ENCODE measurements at places on chromosomes 4 and X. TPM values are rescaled to one million over a fixed set of nuclear protein-coding genes. Genes with fewer than 3 reads are reported as not detected.
A peak's percentile ranks its signal among the peaks of the same experiment; 100 is the strongest.

- DNase-seq: no peak
- H3K27ac ChIP-seq: peak overlapping the region; percentile 88
- H3K36me3 ChIP-seq: no peaks in the 10 kb centered on the region
- no peaks in the 10 kb centered on the region for H3K27me3 ChIP-seq
Measured at GRCh38 chrX:17738737-17739535, 1.6 kb downstream of the SCML1 start.

DNA sequence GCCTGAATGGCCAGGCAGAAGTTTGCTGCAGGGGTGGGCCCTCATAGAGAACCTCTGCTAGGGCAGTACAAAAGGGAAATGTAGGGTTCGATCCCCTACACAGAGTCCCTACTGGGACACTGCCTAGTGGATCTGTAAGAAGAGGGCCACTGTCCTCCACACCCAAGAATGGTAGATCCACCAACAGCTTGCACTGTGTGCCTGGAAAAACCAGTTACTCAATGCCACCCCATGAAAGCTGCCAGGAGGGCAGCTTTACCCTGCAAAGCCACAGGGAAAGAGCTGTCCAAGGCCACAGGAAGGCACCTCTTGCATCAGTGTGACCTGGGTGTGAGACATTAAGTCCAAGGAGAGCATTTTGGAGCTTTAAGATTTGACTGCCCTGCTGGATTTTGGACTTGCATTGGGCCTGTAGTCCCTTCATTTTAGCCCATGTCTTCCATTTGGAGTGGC is 781.6 kb downstream of the TRAM1L1 start:
- H3K4me1 ChIP-seq: no peaks in the 10 kb centered on the region
- no peaks in the 10 kb centered on the region for H3K27me3 ChIP-seq
- H3K27ac ChIP-seq: no peak overlapping the region
- no peaks in the 10 kb centered on the region for H3K36me3 ChIP-seq
- DNase-seq: no peak

WDR17 gene
- 0.38 TPM for total RNA-seq

DNA sequence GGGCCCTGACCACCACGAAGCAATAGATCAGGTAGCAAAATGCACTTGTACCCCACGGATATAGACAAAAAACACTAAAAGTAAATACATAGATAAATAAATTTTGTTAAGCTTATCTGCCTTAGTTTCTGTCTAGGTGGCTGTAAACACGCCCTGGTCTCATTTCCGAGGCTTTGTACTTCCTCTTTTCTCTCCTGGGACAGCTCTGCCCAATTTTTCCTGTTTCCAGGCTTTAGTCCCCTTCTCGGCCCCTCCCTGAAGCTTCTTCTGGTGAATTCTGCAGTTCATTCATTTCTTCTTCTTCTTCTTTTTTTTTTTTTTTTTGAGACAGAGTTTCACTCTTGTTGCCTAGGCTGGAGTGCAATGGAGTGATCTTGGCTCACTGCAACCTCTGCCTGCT is 73.4 kb upstream of the STOX2 start:
- H3K4me1 ChIP-seq: peaks cover 61% of the 10 kb centered on the region
- no peaks in the 10 kb centered on the region for H3K27me3 ChIP-seq
- no peak overlapping the region for H3K4me3 ChIP-seq
- H3K27ac ChIP-seq: peak overlapping the region; percentile 73
- no peaks in the 10 kb centered on the region for H3K36me3 ChIP-seq
- no peak for DNase-seq

- no peak overlapping the region for H3K27ac ChIP-seq
- no peaks in the 10 kb centered on the region for H3K36me3 ChIP-seq
- H3K27me3 ChIP-seq: no peaks in the 10 kb centered on the region
- no peaks in the 10 kb centered on the region for H3K4me1 ChIP-seq
- no peak overlapping the region for H3K4me3 ChIP-seq
Measured at GRCh38 chrX:133923548-133923947, 61.8 kb downstream of the GPC3 start.

CPZ gene
- 0.27 TPM for total RNA-seq

DNA sequence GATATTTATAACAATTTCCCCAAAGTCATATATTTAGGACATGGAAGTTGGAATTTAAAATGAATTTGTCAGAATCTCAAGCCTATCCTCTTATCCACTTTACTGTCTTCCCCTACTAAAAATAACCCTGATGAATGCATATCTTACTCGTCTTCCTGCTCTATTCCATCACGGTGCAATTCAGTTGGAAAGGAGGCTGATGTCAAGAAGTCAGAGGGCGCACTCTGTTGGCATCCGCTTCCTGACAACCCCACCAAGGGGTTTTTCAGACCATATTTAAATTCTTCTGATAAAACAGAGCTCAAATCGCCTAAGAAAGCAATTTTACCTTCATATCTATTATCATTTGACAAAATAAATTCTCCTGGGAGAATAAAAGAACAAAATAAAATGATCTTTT is 233.5 kb downstream of the ARHGAP24 start:
- DNase-seq: no peak
- H3K27me3 ChIP-seq: no peaks in the 10 kb centered on the region
- H3K36me3 ChIP-seq: no peaks in the 10 kb centered on the region
- no peak overlapping the region for H3K27ac ChIP-seq

All from left ventricle myocardium inferior (tissue), 1 donor.